Hematopoietic multipotent progenitor cell treated with erythropoietin and hydrocortisone succinate and interleukin-3 and kit ligand, for 4 days (in vitro differentiated cells): ENCODE measurements at places on chromosomes 13 and 19.

- DNase-seq = no peak
These were observed 2.9 kb upstream of the CHST8 start for GRCh38 chr19:33618884-33619283.

DNA sequence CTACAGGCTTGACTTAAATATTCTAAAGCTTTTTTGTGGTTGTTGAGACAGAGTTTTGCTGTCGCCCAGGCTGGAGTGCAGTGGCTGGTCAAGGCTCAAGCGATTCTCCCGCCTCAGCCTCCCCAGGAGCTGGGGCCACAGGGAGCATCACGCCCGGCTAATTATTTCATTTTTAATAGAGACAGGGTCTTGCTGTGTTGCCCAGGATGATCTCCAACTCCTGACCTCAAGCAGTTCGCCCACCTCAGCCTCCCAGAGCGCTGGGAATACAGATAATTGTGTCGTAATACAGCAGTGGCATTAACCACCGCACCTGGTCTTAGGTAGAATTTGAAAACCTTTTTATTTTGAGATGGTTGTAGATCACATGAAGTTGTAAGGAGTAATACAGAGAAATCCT, 1.5 kb upstream of the DCUN1D2 start:
- no peak for DNase-seq

GRCh38 chr13:114341003-114341777, 26.9 kb downstream of the CHAMP1 start:
- no peak for DNase-seq

- no peak for DNase-seq
These were observed 36.7 kb upstream of the RBM26 start for GRCh38 chr13:79442706-79443105.

DNA sequence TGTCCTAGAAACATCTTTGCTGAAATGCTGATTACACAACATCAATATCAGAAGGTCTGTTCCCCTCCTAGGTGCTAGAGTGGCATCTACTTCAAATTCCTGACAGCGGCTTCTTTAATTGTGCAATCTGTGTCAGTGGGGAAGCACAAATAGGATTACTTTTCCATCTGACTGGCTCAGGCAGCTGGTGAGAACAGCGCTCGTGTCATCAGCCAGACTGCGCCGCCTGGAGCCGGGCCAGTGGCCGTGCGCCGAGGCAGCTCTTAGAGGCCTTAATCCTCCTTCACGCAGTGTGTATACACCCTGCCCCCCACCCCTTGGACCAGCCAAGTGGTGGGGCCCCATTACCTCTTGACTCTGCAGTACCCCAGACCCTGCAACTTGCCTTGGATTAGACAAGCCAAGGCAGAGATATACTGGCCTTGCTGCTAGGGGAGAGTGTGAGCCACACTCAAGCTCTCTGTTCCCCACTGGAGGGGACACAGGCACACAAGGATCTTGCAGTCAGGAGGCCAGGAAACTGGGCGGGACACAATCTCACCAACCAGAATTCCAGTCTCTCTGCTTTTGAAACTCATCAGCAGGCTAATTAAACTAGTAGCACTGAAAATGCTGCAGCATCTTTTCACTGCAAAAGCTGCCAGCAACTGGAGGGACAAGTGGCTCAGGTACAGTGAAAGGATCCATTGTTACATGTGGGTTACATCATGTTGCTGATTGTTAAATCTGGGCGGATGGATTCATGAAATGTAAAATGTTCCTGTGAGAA, 48.9 kb upstream of the EPHX3 start:
- peak; percentile 46 for DNase-seq

GRCh38 chr13:45242070-45242469, 41.2 kb upstream of the KCTD4 start:
- peak; percentile 67 for DNase-seq

DNA sequence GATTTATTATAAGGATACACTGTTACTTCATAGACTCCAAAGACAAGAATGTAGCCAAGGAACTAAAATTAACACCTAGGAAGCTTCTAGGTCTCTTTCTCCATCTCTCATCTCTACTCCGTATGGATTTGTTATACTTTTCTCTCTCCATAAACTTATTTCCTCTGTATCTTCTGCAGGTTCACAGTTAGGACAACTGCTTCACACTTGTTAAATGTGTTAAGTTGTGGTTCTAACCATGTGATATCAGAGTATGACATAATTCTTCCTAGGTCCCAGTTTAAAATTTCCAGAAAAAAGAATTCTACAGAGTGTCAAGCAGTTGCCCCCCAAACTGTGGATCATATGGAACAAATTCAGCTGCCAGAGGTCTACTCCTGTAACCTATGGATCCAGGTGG, 42.3 kb upstream of the GTF2F2 start:
- no peak for DNase-seq

GRCh38 chr19:45782162-45782691, at the start of gene DMPK:
Gene DMPK, minus strand, starts transcription at chr19:45782490. Its CDS starts 138 bp downstream, at chr19:45782352.
- DNase-seq = no peak

- no peak for DNase-seq
These were observed 151.1 kb downstream of the KLF12 start for GRCh38 chr13:73983109-73983508.

DNA sequence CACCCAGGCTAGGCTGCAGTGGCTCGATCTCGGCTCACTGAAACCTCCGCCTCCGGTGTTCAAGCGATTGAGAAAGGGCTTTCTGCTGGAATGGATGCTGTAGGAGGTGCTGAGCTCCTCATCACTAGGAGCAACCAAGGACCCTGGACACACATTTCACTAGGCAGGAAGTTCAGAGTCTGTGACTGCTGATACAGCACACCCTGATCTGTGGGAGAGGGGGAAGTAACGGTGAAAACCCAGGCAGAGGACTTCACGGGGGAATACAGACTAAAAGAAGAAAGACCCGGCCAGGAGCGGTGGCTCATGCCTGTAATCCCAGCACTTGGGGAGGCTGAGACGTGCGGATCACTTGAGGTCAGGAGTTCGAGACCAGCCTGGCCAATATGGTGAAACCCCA, 11.9 kb upstream of the NOTCH3 start:
- no peak for DNase-seq

- DNase-seq = no peak
These were observed 87.6 kb downstream of the HSPH1 start for GRCh38 chr13:31073859-31074718.

DNA sequence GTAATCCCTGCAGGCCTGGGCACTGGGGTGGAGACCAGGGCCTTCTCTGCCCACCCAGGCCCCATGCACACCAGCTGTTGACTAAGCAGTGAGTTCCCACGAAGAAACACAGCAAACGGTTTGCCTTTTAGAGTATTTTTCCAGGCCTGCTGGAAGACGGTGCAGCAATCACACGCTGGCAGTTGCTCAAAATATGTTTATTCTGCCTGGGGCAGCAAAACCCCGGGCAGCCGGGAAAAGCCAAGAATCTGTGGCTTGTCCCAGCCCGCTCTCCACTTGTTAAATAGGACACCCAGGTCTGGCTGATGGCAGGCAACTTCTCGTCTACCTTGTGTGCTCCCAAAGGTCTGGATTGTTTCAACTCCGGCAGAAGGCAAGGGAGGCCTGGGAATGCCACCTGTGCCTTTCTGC, 40.8 kb downstream of the GGACT start:
- no peak for DNase-seq

DNA sequence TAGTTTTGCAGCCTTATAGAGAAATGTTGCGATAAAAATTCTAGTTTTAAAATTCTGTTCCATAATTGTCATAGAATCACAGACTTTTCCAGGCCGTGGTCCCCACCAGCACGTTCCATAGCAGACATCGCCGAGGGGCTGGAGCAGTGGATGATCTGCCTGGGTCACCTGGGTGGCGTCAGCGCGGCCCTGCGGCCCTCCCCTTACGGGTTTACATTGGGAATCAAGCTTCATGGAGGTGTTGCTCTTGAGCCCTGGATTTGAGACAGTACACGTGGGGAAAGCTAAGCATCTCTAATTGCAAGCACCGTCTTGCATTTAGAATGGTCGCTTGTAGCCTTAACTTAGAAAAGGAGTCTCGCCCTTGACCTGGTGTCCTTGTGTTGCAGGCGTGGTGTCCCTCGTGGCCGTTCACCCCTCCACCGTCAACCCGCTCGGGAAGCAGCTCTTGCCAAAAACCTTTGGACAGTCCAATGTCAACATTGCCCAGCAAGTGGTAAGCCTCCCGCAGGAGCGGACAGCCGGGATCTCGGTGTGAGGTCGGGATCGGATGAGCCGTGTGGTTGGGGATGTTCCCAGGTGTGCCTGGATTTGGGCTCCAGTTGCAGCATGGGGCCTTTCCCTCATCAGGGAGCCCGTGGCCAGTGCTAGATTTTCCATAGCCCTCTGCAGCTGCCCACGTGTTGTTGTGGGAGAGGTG, 35.1 kb downstream of the ATP4B start:
- DNase-seq = no peak
